ENCODE measurements at places on chromosomes 7 and 10.
A peak's percentile ranks its signal among the peaks of the same experiment; 100 is the strongest.

DNA sequence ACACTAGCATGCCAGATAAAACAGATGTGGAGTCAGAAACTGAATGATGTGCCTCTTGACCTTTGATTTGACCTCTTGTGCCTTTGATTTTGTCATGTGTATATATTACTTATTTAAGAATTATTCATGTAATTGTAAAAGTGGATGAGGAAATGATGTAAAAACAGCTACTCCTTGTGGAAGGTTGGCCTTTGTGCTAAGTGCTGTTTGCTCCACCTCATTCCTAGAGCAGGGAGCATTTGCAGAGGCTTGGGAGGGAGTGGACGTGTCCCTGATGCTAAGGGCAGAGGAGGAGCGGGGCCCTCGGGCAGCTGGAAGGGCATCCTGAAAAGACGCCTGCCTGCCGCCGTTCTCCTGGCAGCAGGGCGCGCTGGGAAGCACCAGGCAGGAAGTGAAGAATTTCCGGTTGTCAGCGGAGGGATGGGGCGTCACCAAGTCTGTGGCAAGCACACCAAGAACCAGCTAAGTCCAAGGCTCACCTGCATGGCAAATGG, 197.6 kb upstream of the ZNF32 start:
- peak; percentile 32 for DNase-seq

- DNase-seq = no peak
Measured at GRCh38 chr7:55432939-55433784, 68.0 kb downstream of the LANCL2 start.

DNA sequence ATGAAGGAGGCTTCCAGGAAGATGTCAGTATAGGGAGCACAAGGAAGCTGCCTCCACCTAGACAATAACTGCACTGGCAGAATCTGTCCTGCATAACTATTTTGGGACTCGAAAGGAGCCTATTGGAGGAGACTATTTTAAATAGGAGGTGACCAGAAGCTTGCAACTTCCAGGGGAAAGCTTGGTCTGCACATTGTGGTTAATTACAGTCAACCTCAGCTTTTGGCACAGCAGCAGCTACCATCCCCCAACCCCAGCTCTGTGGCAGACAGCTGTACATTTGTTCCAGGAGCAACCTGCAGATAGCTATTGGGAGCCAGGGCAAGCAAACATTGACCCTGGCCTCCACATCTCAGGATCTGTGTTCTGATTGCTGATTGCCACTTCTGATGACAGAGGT, 46.3 kb upstream of the NANOS1 start:
- no peak for DNase-seq

DNA sequence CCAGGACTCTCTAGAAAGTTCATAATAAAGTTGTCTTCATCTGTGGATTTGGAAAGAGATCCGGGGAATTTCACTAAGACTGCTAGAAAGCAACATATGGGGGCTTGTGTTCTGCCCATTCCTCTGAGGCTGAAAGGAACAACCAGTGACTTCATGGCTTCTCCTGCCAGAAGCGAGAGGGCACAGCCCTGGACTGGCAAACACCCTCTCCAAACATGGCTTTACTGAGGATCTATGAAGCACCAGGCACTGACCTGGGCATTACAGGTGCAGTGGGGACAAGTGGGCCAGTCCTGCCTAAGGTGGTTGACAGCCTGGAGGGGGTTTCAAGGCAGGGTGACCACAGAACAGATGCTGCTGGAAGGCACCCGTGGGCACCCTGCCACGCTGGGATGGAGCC, 185.8 kb upstream of the GPR26 start:
- DNase-seq = no peak

- DNase-seq = no peak
Measured at GRCh38 chr7:91165006-91165845, 99.0 kb upstream of the FZD1 start.

- DNase-seq = no peak
Measured at GRCh38 chr7:50656141-50656895, 91.1 kb upstream of the DDC start.

- DNase-seq = no peak
Measured at GRCh38 chr7:25750744-25751508, 401.1 kb upstream of the NFE2L3 start.
